Chondrocyte (in vitro differentiated cells): ENCODE measurements at places on chromosomes 2 and 18. TPM values are rescaled to one million over a fixed set of nuclear protein-coding genes. Genes with fewer than 3 reads are reported as not detected.

Gene G6PC2
- total RNA-seq, result not detected in 3 replicates

Gene SLC39A10
- 19.8 to 39.6 TPM (median 24.0 TPM) in 3 replicates for total RNA-seq

GRCh38 chr2:186554429-186554828, 35.4 kb upstream of the ITGAV start:
- peak overlapping the region; percentile 3 for H3K27ac ChIP-seq
- no peaks in the 10 kb centered on the region for H3K27me3 ChIP-seq
- H3K36me3 ChIP-seq, result no peaks in the 10 kb centered on the region
- peaks cover 35% of the 10 kb centered on the region for H3K4me1 ChIP-seq
- DNase-seq, result no peak

Gene CNRIP1
- total RNA-seq, result 23.4 to 25.9 TPM (median 24.7 TPM) in 3 replicates

GRCh38 chr2:54103454-54104314, 11.7 kb upstream of the ACYP2 start:
- no peak for DNase-seq
- no peaks in the 10 kb centered on the region for H3K36me3 ChIP-seq
- H3K4me1 ChIP-seq, result peaks cover 25% of the 10 kb centered on the region
- no peaks in the 10 kb centered on the region for H3K27me3 ChIP-seq

- no peak overlapping the region for H3K27ac ChIP-seq
- no peak overlapping the region for H3K4me3 ChIP-seq
- no peaks in the 10 kb centered on the region for H3K27me3 ChIP-seq
- peaks cover 8% of the 10 kb centered on the region for H3K36me3 ChIP-seq
- no peak for DNase-seq
- H3K4me1 ChIP-seq, result no peaks in the 10 kb centered on the region
These were observed 141.3 kb upstream of the LYPD1 start for GRCh38 chr2:132811148-132811915.

DNA sequence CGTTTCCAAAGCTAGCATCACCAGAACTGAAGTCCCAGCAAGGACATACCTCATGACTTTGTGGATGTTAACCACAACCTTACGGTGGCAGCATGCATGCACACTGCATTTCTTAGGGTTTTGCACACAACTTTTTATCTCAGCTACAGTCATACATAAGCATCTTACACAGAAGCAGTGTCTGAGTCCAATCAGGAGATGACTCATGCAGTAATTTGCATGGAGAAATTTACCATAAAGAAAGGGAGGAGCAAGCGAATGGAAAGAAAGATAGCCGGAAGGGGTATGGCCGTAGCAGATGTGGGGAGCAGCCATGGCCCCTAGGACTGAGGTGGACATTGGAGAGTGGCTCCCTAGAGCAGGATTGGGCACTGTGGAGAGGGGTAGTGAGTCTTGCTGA, 522.5 kb downstream of the GALR1 start:
- H3K4me1 ChIP-seq, result no peaks in the 10 kb centered on the region
- DNase-seq, result no peak
- H3K36me3 ChIP-seq, result no peaks in the 10 kb centered on the region
- no peak overlapping the region for H3K4me3 ChIP-seq
- no peak overlapping the region for H3K27ac ChIP-seq
- H3K27me3 ChIP-seq, result no peaks in the 10 kb centered on the region

DNA sequence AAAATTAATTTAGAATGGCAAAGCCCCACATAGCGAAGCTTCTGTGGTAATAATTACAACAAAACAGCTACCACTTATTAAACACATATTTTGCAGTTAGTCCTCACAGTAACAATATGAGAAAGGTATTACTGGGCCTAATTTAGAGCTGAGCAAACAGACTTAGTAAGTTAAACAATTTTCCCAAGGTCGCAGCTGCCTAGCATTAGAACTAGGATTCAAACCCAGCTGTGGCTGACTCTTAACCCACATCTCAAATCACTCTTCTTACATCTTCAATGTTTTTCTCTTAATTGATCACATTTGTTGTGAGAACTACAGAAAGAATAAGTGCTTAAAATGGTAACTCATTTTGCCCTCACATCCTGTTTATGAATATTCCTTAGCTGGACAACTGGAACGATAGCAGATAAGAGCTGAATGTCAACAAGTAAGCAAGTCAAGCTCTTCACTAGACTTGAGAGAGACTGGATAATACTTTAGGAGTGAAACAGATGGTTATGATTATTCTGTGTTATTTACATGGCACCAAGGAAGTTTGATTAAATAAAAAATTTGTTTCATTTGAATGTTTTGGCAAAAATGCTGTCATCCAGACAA, 59.4 kb upstream of the TMEM17 start:
- H3K4me3 ChIP-seq, result no peak overlapping the region
- no peak for DNase-seq
- no peak overlapping the region for H3K27ac ChIP-seq
- H3K36me3 ChIP-seq, result no peaks in the 10 kb centered on the region
- H3K27me3 ChIP-seq, result no peaks in the 10 kb centered on the region
- peaks cover 19% of the 10 kb centered on the region for H3K4me1 ChIP-seq

Gene SH3RF3
- 58.8 to 66.2 TPM (median 59.5 TPM) in 3 replicates for total RNA-seq

GRCh38 chr2:239963646-239964205, 61.4 kb downstream of the NDUFA10 start:
- H3K36me3 ChIP-seq, result peaks cover 32% of the 10 kb centered on the region
- no peak for DNase-seq
- H3K27ac ChIP-seq, result no peak overlapping the region
